ENCODE measurements at places on chromosomes 6 and 20.

GRCh38 chr6:156839129-156839528 is 62.0 kb downstream of the ARID1B start:
- DNase-seq = no peak

DNA sequence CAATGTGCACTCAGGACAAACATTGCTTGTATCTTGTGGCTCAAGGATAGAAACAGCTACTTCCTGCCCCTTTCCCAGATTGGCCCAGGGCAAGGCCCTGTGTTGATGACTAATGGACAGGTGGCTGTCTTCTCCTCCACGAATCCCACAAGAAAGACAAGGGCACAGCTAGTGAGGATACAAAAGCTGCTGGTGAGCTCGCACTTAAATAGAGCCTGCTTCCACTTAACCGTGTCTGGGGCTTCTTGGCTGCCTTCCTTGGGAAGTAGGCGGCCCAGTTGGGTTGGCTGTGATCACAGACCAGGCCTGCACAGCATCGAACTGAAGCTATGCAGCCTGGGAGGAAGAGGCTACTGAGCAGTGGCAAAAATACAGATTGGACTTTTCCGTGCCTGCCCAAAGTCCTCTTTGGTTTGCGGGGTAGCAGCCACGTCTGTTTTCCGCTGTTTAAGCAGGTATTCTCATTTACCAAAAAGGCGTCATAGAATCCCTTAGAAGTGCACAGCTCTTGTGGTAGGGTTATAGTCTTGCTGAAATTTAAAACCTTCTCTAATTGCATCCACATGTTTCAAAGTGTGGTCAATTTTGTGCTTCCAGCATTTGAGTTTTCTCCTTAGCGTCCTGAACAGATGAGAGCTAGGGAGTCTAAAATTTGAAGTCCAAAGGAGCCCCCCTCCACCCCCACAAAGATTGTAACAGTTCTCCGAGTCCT is 23.0 kb upstream of the NAA20 start:
- no peak for DNase-seq

DNA sequence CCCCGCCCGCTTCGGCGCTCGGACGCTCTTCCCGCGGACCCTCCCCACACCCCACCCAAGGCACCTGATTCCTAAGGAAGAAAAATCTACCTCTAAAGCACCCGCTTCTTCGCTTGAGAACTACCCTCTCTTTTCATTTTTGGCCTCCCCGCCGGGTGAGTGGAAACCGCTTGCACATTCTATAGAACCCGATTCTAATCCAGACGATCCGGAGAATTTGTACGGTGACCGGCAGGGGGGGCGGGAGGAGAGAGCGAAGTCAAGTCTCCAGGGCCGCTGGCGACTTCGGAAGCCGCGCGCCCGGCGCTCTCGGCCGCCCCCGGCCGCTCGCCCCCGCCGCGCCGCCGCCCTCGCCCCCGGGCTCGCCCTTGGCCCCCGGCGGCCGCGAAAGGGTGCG is at the start of gene RBM24:
RBM24 (plus strand) TSS at position 262 of the 397 bp plus-strand sequence. CDS start 221 bp downstream, outside the sequence.
- peak; percentile 90 for DNase-seq

DNA sequence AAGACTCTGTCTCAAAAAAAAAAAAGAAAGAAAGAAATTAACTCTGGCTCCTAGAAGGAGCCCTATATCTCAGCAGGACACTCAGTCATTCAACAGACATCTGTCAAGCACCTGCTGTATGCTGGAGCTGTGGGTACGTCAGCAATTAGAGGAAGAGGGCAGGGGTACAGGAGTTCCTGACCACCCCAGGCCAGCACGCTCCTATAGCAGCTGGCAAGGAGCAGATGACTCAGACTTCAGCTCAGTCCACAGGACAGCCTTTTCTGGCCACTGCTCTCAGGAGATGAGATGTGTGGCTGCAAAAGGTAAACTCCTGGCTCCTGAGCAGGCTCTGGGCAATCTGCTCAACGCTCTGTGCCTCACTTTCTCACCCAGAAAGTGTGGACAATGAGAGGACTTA is 1.7 kb upstream of the RTEL1 start:
- no peak for DNase-seq

Measured in endodermal cell (in vitro differentiated cells).